ENCODE measurements at places on chromosomes 12 and 14. TPM values are rescaled to one million over a fixed set of nuclear protein-coding genes. Genes with fewer than 3 reads are reported as not detected.

The TESPA1 gene
- 3.2 TPM for total RNA-seq

The C12orf56 gene
- total RNA-seq: not detected

The AQP6 gene
- not detected for total RNA-seq

The MAP3K12 gene
- total RNA-seq: 19.5 TPM

The NAA25 gene
- total RNA-seq: 26.1 TPM

The CNIH1 gene
- total RNA-seq: 61.0 TPM

The ZNF891 gene
- 4.4 TPM for total RNA-seq

The TAS2R30 gene
- total RNA-seq: 4.5 TPM

The IQSEC3 gene
- total RNA-seq: 0.91 TPM

The PTPRQ gene
- 0.30 TPM for total RNA-seq

The CMA1 gene
- not detected for total RNA-seq

The TAS2R50 gene
- total RNA-seq: 3.5 TPM

The RNASE2 gene
- 0.38 TPM for total RNA-seq

GRCh38 chr12:2294651-2295475 is 242.1 kb downstream of the CACNA1C start:
- DNase-seq: no peak

DNA sequence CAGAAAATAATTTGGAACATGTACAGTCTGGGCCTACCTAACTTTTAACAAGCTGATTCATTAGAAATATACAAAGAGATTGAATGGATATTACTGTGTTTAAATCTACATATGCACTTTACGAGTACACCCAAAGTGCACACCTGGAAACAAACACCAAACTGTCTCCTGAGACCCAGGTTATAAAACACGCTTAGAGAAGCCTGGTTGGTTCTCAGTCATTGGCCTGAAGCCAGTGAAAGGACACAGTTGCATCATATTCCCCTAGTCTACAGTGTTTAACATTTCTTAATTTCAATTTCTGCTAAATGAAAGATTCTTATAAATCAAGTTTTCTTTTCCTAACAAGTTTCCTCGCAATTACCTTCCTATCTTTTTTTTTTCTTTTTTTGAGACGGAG is 209.5 kb downstream of the FBXL14 start:
- DNase-seq: no peak

- no peak for DNase-seq
Observed at GRCh38 chr12:124762791-124763593, 100.7 kb downstream of the SCARB1 start.

GRCh38 chr14:83467811-83468210 is 1934.2 kb upstream of the SEL1L start:
- DNase-seq: no peak

DNA sequence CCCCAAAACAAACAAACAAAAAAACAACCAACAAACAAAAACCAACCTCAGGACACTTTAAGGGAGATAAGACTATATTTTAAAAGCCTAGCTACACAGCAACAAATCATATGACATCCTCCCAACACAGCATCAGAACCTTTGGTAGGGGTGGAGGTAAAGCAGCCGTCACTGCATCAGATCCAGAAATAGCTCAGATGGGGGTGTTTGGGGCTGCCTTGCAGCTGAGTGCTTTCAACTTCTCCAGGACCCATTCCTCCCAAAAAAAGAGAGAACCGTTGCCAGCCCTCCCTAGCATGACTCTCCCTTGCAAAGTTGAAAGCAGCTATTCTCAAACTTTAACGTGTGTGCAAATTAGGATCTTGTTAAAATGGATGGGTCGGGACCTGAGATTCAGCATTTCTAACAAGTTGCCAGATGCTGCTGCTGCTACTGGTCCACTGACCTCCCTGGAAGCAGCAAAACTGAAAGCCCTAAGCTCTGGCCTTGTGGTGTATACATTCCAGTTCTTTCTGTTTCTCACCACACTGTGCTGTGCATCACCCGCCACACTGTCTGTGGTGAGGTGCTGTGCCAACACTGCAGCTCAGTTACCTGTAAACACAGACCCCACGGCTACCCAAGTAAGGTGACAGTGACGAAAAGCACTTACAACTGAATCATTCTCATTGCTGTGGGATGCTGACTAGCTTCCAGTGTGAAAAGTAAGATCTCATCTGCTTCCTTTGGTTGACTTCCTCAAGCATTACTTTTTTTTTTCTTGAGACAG is 54.0 kb downstream of the SLC38A1 start:
- DNase-seq: no peak

DNA sequence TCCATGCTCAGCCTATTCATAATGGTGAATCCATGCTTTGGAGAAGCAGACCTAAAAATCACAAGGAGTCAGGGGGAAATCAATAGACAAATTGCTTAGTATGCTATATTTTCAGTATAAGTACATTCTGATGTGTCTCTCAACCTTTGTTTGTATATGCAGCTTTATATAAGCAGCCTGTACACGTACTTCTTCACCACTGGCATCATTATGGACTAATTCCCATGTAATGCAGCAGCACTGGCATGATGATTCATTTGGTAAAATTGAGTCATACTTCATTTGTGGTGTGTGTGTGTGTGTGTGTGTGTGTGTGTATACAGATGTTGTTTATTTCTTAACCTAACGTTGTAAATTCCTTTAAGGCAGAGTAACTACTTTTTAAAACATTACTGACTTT is 10.9 kb downstream of the DCP1B start:
- no peak for DNase-seq

GRCh38 chr14:55306938-55307589 is 35.8 kb downstream of the FBXO34 start:
- no peak for DNase-seq

- no peak for DNase-seq
Observed at GRCh38 chr12:105445249-105445648, 114.8 kb downstream of the C12orf75 start.

- DNase-seq: peak; percentile 74
Observed at GRCh38 chr12:52020539-52021336, 14.0 kb downstream of the TAMALIN start.

GRCh38 chr12:92400006-92400405 is 254.4 kb upstream of the BTG1 start:
- DNase-seq: no peak

- DNase-seq: no peak
Observed at GRCh38 chr12:81274637-81275529, 197.0 kb downstream of the ACSS3 start.

GRCh38 chr12:76201758-76202157 is 117.3 kb upstream of the NAP1L1 start:
- DNase-seq: no peak

DNA sequence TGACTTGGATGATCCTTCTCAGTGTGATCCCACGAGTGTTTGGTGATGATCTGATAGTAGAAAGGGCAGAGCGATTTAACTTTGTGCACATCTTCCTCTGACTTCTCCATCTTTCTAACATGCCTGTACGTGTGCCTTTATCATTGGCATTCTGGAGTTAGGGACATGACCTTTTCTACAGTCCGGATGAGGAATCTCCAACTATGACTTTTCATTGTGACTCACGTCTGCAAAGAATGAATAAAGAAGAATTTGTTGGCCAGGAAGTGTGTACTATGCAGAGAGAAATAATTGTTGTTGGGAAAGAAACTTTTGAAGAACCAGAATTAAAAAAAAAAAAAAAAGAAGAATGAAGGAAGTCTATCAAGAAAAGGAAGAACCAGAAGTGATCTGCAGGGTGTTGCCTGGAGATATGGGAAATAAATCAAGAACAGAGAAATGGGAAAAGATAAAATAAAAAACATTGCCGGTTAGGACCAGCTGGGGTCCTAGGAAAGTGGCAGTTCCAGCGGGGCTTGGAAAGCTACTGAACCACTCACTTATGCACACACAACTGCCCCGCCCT is 25.3 kb downstream of the PPFIBP1 start:
- no peak for DNase-seq

GRCh38 chr14:51844081-51844881 is 16.1 kb upstream of the GNG2 start:
- no peak for DNase-seq

GRCh38 chr14:36870776-36871175 is 209.1 kb downstream of the PAX9 start:
- DNase-seq: no peak

DNA sequence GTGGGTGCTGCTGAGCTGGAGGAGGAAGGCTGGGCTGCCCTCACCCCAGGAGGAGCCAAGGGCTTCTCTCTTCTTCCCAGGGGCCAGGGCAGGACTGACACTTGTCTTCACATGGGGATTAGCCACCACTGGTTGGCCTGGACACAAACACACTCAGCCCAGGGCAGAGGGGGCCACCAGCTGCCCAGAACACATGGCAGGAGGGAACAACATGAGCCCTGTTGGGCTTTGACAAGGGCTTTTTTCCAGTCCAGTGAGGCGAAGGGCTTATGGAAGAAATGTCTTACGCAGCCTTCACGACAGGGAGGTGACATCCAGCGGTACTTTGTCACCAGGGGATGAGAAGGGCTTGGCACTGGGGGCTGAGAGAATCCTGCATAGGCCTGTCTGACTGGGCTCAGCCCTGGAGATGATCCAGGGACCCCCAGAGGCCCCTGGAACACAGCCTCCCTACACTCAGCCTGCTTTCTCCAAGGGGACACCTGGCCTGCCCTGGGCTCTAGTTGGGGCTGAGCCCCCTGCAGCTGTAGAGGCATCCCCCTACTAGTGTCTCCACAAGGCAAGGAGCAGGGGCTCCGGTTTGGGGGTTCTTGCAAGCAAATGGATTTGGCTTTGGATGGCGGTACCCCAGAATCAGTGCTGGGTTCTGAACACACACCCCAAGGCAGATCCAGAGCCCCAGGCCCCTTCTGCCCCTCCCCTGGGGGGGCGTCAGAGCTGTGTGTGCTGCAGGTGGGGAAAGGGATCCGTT is 18.9 kb downstream of the ARL6IP4 start:
- DNase-seq: no peak

DNA sequence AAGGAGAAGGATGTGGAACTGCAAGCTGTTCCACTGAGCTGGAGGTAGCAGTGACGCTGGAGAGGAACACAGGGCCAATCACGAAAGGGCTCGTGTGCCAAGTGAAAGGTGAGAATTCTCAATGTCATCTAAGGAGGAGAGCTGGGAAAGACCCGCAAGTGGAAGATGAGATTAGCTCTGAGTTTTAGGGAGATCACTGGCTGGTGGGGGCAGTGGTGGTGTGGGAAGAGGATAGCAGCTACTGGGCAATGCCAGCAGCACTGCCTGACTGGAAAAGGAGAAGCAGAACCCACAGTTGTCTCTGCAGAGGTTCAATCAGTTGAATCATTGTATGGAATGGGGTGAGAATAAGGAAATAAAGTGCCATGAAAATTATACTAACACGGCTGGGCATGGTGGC is 27.8 kb downstream of the SLC25A47 start:
- DNase-seq: no peak

GRCh38 chr12:10102322-10102721 is 3.5 kb upstream of the CLEC1A start:
- no peak for DNase-seq

DNA sequence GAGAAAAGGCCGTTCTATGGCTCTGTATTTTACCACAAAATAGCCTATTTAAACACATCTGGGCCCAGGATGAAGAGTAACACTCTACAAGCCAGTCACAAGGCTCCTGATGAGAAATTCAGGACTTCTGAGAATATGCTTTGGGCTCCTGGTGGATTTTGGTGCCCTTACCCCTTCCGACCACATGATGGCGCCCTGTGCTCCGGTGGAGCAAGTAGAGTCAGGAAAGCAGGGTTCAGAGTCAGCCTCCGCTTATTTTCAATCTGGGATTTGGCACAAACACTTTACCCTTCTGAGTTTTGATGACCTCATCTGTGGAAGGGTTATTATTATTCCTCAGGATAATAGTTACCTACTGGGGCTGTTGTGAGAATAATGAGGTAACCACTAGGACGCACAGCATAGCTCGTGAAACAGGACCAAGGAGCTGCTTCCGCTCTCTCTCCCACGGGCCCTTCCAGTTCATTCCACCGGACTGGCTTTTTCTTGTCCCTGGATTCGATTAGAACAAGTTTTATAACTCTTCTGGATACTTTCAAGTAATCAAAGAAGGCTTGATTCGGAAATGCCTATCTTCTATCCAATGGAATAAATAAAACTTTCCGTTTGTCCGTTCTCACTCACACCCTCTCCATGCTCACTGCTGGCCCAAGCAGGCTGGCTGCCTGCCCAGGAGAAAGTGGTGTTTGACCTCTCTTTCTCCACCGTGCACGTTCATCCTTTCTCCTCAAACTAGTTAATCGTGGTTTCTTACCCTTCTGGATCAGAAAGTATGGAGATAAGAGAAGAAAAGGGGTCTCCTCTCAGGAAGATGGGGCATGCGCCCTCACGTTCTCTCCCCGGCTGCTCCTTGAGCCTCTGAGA is 104.6 kb downstream of the GALC start:
- DNase-seq: no peak

GRCh38 chr12:115411121-115411520 is 727.1 kb upstream of the TBX3 start:
- no peak for DNase-seq

DNA sequence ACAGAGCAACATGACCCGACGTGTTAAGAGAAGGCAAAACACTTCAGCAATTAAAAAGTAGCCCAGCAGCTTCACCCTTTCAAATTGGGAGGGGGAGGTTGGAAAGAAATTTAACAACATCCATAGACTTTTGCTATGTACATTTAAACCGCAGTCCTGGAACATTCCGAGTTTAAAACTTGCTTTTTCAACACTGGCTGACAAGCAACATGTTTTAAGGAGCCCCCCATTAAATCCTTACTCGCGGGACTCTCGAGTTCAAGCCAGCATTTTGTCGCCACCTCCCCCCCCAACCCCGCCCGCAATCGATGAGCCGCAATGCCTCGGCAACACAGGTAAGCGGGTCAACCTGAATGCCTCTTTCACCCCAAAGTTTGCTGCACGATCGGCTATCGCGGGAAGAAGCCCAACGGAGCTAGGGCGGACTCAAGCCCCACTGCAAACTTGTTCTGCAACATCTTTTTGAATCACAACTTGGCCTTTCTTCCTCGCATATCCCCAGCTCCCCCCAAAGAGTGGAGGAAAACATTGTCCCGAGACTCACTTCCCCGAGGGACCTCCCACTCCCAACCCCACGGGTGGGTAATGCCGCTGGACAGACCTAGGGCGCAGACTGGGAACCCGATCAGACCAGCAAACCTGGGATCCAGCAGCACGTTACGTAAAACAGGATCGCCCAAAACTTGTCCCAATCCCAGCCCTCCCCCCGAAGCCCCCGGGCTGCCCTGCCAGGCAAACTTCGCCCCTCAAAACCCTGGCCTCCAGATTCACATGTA is 777 bp downstream of the ZFP36L1 start:
- DNase-seq: peak; percentile 64

GRCh38 chr12:10557766-10558165 is 52.1 kb downstream of the EIF2S3B start:
- DNase-seq: no peak

GRCh38 chr12:17982556-17982955 is 107.4 kb downstream of the RERGL start:
- DNase-seq: no peak

GRCh38 chr12:94678379-94678778 is 28.0 kb upstream of the TMCC3 start:
- DNase-seq: no peak

- DNase-seq: no peak
Observed at GRCh38 chr14:69317780-69318179, 57.8 kb downstream of the GALNT16 start.

GRCh38 chr12:16553457-16553856 is 52.5 kb downstream of the LMO3 start:
- DNase-seq: no peak
